Caco-2 (cell line): ENCODE measurements at places on chromosomes 6 and 20. TPM values are rescaled to one million over a fixed set of nuclear protein-coding genes. Genes with fewer than 3 reads are reported as not detected.
A peak's percentile ranks its signal among the peaks of the same experiment; 100 is the strongest.

DNA sequence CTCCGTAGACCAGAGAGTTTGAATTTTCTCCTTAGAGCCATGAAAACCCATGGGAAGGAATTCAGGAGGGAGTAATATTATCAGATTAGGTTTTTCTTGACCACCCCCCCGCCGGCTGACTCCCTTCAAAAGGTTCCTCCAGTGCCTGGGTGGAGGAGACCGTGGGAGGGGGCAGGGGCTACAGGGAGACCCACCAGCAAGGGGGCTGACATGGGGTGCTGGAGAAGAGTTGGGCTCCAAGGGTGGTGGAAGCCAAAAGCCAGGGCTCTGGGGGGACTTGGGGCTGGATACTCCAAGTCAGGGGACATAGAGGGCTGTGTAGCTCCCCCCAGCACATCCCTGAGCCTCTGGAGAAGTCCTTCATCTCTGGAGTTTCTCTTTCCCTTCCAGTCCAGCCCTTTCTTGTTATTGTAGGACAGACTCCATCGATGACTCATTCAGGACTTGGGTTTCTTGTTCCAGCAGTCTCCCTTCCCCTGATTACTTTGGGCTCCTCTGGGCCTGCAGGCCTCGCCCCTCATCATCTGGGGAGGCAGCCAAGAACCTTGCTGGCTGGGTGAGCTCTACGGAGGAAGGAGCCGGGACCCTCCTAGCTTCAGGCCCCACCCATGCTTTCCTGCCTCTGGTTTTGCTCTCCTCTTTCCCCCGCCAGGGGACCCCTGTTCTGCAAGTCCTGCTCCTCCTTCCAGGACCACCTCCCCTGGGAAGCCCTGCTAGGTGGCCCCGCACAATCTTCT, 10.5 kb upstream of the KIAA1755 start:
- no peaks in the 10 kb centered on the region for H3K27me3 ChIP-seq
- H3K36me3 ChIP-seq: no peaks in the 10 kb centered on the region
- no peak overlapping the region for H3K27ac ChIP-seq
- no peak for DNase-seq

MRPL14 gene
- 87.6 and 92.2 TPM in 2 replicates for total RNA-seq

SLC22A2 gene
- total RNA-seq: 0.19 TPM in 1 of 2 replicates, not detected in the other

GRCh38 chr20:58402827-58403226, 13.8 kb downstream of the VAPB start:
- no peak overlapping the region for H3K4me3 ChIP-seq
- peaks cover 25% of the 10 kb centered on the region for H3K4me1 ChIP-seq
- H3K36me3 ChIP-seq: no peaks in the 10 kb centered on the region
- H3K27ac ChIP-seq: no peak overlapping the region
- no peaks in the 10 kb centered on the region for H3K27me3 ChIP-seq
- no peak for DNase-seq

DNA sequence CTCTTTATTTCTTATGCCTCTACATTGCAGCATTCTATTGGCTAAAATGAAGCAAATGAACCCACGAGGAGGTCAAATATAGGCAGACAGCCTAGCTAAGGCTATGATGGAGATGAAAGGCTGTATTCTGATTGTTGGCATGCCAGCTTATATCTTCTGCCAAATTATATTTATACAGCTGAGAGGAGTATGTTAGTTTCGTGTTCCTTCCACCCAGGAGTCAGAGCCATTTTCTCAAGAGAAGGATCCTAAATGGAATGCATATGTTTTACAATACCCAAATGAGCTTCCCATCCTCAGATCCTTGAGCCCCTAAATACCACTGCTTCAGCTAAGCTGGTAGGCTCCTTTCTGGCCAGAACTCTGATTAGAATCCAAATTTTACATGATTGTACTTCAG, 178.4 kb upstream of the HDDC2 start:
- no peak for DNase-seq
- H3K4me1 ChIP-seq: no peaks in the 10 kb centered on the region
- H3K27ac ChIP-seq: no peak overlapping the region
- H3K36me3 ChIP-seq: no peaks in the 10 kb centered on the region

- H3K4me1 ChIP-seq: no peaks in the 10 kb centered on the region
- DNase-seq: peak; percentile 23
- H3K4me3 ChIP-seq: no peak overlapping the region
- no peaks in the 10 kb centered on the region for H3K27me3 ChIP-seq
- no peaks in the 10 kb centered on the region for H3K36me3 ChIP-seq
- no peak overlapping the region for H3K27ac ChIP-seq
These were observed 130.0 kb downstream of the DLL1 start for GRCh38 chr6:170160628-170161611.

SIGLEC1 gene
- total RNA-seq: not detected in 2 replicates

PKIB gene
- 18.6 and 18.8 TPM in 2 replicates for total RNA-seq

GRCh38 chr6:33693186-33694105, 18.1 kb downstream of the UQCC2 start:
- H3K4me3 ChIP-seq: no peak overlapping the region
- H3K36me3 ChIP-seq: peaks cover 14% of the 10 kb centered on the region
- no peak for DNase-seq
- H3K4me1 ChIP-seq: peaks cover 8% of the 10 kb centered on the region
- no peak overlapping the region for H3K27ac ChIP-seq
- no peaks in the 10 kb centered on the region for H3K27me3 ChIP-seq

CBLN4 gene
- total RNA-seq: not detected in 2 replicates

- H3K4me3 ChIP-seq: no peak overlapping the region
- no peak for DNase-seq
- H3K36me3 ChIP-seq: no peaks in the 10 kb centered on the region
- no peaks in the 10 kb centered on the region for H3K27me3 ChIP-seq
- no peak overlapping the region for H3K27ac ChIP-seq
- H3K4me1 ChIP-seq: no peaks in the 10 kb centered on the region
These were observed 149.9 kb downstream of the C6orf118 start for GRCh38 chr6:165159460-165159859.

DNA sequence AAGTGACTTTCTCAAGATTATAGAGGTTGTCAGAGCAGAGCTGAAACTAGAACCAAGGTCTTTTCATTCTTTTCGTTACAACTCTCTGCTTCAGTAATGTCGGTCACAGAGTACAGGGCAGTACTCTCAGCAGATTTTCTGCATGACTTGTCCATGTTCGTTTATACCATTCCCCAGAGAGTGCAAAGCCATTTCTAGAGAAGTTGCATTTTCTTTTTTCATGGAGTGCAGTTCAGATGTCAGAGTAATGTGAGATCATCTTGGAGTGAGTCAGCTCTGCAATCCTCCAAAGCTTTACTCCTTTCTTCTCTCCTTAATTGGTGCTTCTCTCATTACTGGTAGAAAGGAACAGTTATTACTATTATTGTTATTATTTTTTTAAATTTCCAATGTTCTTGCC, 115.6 kb upstream of the B3GAT2 start:
- H3K36me3 ChIP-seq: no peaks in the 10 kb centered on the region
- no peak for DNase-seq
- no peak overlapping the region for H3K27ac ChIP-seq
- H3K27me3 ChIP-seq: no peaks in the 10 kb centered on the region
- no peak overlapping the region for H3K4me3 ChIP-seq

- no peaks in the 10 kb centered on the region; the same call in 1 of the 2 replicates for H3K27me3 ChIP-seq
- H3K27ac ChIP-seq: no peak overlapping the region
- no peaks in the 10 kb centered on the region for H3K4me1 ChIP-seq
These were observed 2.4 kb downstream of the PCSK2 start for GRCh38 chr20:17229256-17229655.

GRCh38 chr20:23920408-23921325, 41.1 kb upstream of the CST5 start:
- H3K4me3 ChIP-seq: no peak overlapping the region
- no peaks in the 10 kb centered on the region for H3K36me3 ChIP-seq
- no peak for DNase-seq
- H3K27me3 ChIP-seq: no peaks in the 10 kb centered on the region

DNA sequence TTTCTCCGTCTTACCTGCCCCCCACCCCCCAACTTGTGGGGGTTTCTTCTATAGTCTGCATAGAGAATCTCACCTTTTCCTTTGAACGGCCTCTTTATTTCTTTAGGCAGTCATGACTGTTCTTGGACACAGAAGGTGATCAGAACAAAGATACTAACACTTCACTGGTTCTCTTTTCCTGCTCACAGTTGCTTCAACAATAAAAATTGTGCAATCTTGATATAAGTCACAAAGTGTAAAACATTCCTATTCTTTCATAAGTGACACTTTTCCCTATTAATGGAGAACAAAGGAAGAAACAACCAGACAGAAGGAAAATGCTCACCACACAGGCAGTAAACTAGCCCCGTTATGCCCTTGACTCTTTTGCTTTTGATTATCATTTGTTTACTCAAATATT, 238.4 kb upstream of the QKI start:
- no peak overlapping the region for H3K27ac ChIP-seq
- DNase-seq: no peak
- no peaks in the 10 kb centered on the region for H3K27me3 ChIP-seq
- peaks cover 5% of the 10 kb centered on the region for H3K4me1 ChIP-seq

- no peak for DNase-seq
- no peaks in the 10 kb centered on the region for H3K27me3 ChIP-seq
- no peaks in the 10 kb centered on the region for H3K36me3 ChIP-seq
- no peak overlapping the region for H3K27ac ChIP-seq
These were observed 612 bp downstream of the TNNC2 start for GRCh38 chr20:45826381-45827019.

PTPRK gene
- 94.4 and 97.3 TPM in 2 replicates for total RNA-seq

ADGB gene
- total RNA-seq: not detected in 2 replicates

GRCh38 chr6:87904011-87904410, 143.6 kb upstream of the SPACA1 start:
- no peaks in the 10 kb centered on the region for H3K36me3 ChIP-seq
- H3K27me3 ChIP-seq: no peaks in the 10 kb centered on the region
- H3K4me3 ChIP-seq: no peak overlapping the region
- no peak overlapping the region for H3K27ac ChIP-seq
- no peaks in the 10 kb centered on the region for H3K4me1 ChIP-seq

CCR6 gene
- total RNA-seq: not detected in 2 replicates

DNA sequence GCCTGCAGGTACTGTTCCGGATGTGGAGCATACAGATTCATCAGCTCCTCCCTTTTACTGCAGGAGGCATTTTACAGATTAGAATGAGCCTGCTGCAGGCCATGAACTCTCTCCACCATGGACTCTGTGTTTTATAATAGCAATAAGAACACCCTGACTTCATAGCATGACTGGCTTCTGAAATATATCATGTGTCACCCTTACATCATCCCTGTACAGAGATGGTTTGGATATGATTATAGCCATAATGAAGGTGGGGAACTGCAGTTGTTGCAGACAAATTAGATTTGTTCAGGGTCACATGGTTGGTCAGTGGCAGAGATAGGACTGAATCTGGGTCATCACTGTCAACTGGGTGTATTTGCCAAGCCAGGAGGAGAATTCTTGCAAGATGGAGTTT, 100.7 kb downstream of the FOXO3 start:
- DNase-seq: no peak
- 0 out of 2 replicates have a peak, but pooled peaks cover 3% of the 10 kb centered on the region for H3K4me1 ChIP-seq
- no peaks in the 10 kb centered on the region for H3K36me3 ChIP-seq
- H3K4me3 ChIP-seq: no peak overlapping the region
- H3K27me3 ChIP-seq: no peaks in the 10 kb centered on the region

- no peaks in the 10 kb centered on the region for H3K36me3 ChIP-seq
- no peaks in the 10 kb centered on the region for H3K4me1 ChIP-seq
- H3K27me3 ChIP-seq: no peaks in the 10 kb centered on the region
- no peak for DNase-seq
- no peak overlapping the region for H3K4me3 ChIP-seq
These were observed 124.3 kb downstream of the CDKAL1 start for GRCh38 chr6:20658516-20658915.

SLC17A1 gene
- not detected in 2 replicates for total RNA-seq

SIRPA gene
- 31.6 and 33.3 TPM in 2 replicates for total RNA-seq

CCN6 gene
- total RNA-seq: not detected in 2 replicates

- H3K4me1 ChIP-seq: peaks cover 7% of the 10 kb centered on the region; the same call in 1 of the 2 replicates
- no peak overlapping the region for H3K27ac ChIP-seq
- no peaks in the 10 kb centered on the region for H3K36me3 ChIP-seq
- no peak for DNase-seq
- no peak overlapping the region for H3K4me3 ChIP-seq
These were observed 11.3 kb downstream of the ZHX3 start for GRCh38 chr20:41306061-41306727.

DNA sequence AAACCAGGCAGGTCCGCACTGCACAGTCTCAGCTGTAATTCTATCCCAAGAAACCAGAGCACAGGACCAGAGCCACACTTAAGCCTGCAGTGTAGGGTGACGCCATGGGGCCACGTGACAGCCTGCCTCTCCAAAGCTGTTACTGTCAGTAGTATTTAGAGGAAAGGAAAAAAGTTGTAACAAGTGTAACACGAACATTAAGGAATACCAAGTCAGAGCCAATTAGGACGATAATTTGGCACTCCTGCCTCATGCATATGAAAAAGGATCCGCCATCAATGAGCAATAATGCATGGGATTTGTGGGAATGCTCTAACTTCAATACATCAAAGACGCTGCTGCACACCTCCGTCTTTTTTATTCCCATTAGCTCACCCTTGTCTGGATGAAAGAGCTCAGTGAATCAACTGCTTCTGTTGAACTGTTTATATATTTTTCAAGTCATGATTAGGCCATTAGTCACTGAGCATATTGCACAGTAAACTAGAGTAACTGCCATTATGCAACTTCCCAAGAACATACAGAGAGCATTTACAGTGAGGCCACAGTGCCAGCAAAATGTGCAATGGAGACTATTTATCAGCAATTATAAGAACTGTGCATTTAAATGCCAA, 79.9 kb downstream of the ATXN1 start:
- DNase-seq: no peak
- H3K36me3 ChIP-seq: no peaks in the 10 kb centered on the region
- no peaks in the 10 kb centered on the region for H3K4me1 ChIP-seq
- H3K27ac ChIP-seq: no peak overlapping the region
- H3K27me3 ChIP-seq: no peaks in the 10 kb centered on the region

FAM217A gene
- total RNA-seq: not detected in 2 replicates

HCRTR2 gene
- 0.63 and 1.3 TPM in 2 replicates for total RNA-seq

DNA sequence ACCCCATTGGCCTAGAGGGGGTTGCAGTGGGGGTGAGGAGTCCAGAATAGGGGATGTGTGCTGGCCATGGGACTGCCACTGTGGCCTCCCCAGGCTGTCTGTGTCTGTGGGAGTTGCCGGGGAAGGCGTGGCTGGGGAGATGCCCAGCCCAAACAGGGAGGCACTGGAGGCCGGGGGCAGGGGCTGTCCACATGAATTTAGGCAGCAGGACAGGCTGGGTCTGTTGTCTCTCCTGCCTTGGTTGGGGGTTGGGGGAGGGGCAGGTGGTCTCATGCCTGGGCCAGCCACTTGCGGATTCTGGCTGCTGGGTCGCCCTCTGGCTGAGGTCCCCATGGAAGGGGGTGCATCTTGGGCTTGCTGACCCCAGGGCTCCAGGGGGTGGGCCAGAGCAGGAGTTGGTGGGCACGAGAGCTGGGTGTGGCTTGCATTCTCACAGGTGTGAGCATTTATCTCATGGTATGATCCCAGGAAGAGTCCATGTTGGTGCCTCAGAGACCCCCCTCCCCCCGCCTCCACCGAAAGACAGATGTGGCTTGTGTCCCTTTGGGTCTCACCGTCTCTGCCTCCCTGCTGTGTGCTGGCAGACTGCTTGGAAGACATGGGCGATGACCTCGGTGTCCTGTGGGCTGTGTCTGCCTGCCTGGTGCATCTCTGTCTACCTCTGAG, 4.0 kb downstream of the SOX18 start:
- H3K4me1 ChIP-seq: peaks cover 3% of the 10 kb centered on the region
- DNase-seq: no peak
- no peaks in the 10 kb centered on the region for H3K36me3 ChIP-seq
- H3K27me3 ChIP-seq: peaks cover 1% of the 10 kb centered on the region; the same call in 1 of the 2 replicates
- no peak overlapping the region for H3K27ac ChIP-seq

GRCh38 chr6:53679446-53679933, 13.9 kb upstream of the KLHL31 start:
- H3K27me3 ChIP-seq: no peaks in the 10 kb centered on the region
- H3K4me1 ChIP-seq: no peaks in the 10 kb centered on the region
- DNase-seq: no peak
- H3K27ac ChIP-seq: peak overlapping the region; percentile 39
- no peaks in the 10 kb centered on the region for H3K36me3 ChIP-seq
- H3K4me3 ChIP-seq: no peak overlapping the region

DEFB124 gene
- total RNA-seq: not detected in 2 replicates

EPHA7 gene
- total RNA-seq: not detected in 2 replicates
